CD4-positive, alpha-beta T cell (primary cell): ENCODE measurements at places on chromosomes 7 and 10.
A peak's percentile ranks its signal among the peaks of the same experiment; 100 is the strongest.

DNA sequence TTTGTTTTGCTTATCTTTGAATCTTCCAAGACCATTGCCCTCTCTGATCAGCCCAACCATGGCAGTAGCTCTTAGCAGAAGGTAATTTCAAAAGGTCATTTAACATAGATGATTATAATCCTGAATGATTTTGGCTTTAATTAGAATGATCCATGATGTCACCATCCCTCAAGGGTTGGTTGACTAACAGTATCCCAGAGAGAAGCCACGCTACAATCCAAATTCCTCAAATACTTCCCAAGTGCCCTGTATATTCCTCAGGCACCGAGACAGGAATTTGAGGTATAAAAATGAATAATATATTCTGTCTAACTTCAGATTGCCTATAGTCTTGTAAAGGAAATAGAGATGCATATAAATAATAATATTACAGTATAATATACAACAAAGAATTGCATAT is 42.1 kb upstream of the TMEM196 start:
- H3K4me1 ChIP-seq = no peaks in the 10 kb centered on the region
- H3K27me3 ChIP-seq = no peaks in the 10 kb centered on the region
- no peak overlapping the region for H3K4me3 ChIP-seq
- no peak for DNase-seq

DNA sequence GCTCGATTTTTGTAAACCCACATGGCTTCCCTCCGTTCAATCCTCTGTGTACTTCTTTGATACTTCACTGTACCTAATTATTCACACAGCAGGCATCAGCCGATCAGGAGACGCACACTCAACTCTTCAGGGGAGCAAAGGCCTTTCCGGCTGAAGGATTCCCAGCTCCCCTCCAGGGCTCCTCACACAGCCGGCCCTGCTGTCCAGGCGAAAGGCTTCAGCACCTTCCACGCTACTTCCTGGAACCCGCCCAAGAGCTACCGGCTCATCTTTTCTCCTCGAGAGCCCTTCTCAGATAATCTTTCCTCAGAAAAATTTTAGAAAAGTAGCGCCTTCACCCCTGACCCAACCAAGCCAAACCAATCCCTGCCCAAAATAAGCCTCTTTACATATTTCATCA is 270.4 kb downstream of the ZMYND11 start:
- no peaks in the 10 kb centered on the region for H3K4me1 ChIP-seq
- H3K36me3 ChIP-seq = no peaks in the 10 kb centered on the region
- no peak overlapping the region for H3K27ac ChIP-seq
- no peak for DNase-seq

DNA sequence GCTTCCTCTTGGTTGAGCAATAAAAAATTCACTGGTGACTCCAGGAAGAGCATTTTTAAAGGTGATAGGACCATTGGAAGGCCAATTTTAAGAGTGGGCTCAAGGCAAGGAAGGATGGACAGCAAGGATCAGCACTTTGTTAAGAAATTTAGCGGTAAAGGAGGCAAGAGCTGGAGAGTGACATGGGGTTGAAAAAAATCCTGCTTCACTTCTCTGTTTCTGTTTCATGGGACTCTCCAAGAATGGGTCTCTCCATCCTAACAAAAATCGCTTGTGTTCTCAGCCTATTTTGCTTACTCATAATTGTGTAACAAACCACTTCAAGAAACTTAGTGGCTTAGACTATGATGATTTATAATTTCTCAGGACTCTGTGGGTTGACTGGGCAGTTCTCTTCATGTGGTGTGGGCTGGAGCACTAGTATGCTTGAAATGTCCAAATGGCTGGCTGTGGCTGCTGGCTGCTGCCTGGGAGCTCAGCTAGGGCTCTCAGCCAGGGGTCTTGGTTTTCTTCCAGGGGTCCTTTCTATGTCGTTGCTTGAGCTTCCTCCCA is 59.8 kb upstream of the ZNRF2 start:
- H3K27ac ChIP-seq = no peak overlapping the region
- H3K27me3 ChIP-seq = no peaks in the 10 kb centered on the region
- no peaks in the 10 kb centered on the region for H3K36me3 ChIP-seq
- no peak overlapping the region for H3K4me3 ChIP-seq
- peak; percentile 27 for DNase-seq

GRCh38 chr10:71068861-71069271 is 143.5 kb upstream of the UNC5B start:
- no peak overlapping the region for H3K4me3 ChIP-seq
- DNase-seq = no peak
- no peaks in the 10 kb centered on the region for H3K27me3 ChIP-seq
- H3K36me3 ChIP-seq = no peaks in the 10 kb centered on the region
- no peaks in the 10 kb centered on the region for H3K4me1 ChIP-seq

DNA sequence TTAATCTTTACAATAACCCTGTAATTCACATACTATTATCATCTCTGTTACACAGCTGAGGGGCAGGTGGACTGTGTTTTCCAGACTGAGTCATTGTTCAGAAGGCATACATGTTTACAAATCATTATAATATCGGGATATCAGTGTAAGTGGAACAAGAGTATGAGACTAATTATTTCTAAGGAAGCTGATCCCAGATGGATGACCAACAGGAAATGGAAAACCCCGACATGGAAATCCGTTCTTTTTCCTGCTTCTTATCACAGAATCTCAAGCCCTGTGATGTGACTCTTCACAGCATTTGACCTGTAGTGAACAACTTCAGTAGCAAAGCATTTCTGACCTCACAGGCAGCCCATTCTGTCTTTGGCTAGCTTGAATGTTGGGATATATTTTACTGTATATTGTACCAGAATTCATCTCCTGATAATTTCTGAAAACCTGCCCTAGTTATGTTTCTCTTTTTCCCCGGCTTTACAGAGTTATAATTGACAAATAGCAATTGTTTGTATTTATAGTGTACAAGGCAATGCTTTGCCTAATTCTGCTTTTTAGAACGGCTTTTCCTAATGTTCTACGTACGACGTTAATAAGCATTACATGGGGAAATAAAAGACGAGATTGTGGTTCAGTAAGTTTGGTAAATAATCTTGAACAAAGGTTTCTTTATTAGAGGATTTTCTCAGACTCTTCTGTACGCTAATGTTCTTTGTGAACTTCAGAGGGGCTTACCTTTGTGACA is 78.6 kb upstream of the SYPL1 start:
- H3K27ac ChIP-seq = no peak overlapping the region
- H3K4me3 ChIP-seq = no peak overlapping the region
- no peaks in the 10 kb centered on the region for H3K36me3 ChIP-seq
- H3K27me3 ChIP-seq = no peaks in the 10 kb centered on the region
- no peak for DNase-seq

- peak; percentile 61 for DNase-seq
- peaks cover 56% of the 10 kb centered on the region for H3K4me1 ChIP-seq
- peak overlapping the region; percentile 34 for H3K27ac ChIP-seq
- H3K4me3 ChIP-seq = no peak overlapping the region
- H3K36me3 ChIP-seq = no peaks in the 10 kb centered on the region
Measured at GRCh38 chr7:50204581-50204980, 99.9 kb upstream of the IKZF1 start.

DNA sequence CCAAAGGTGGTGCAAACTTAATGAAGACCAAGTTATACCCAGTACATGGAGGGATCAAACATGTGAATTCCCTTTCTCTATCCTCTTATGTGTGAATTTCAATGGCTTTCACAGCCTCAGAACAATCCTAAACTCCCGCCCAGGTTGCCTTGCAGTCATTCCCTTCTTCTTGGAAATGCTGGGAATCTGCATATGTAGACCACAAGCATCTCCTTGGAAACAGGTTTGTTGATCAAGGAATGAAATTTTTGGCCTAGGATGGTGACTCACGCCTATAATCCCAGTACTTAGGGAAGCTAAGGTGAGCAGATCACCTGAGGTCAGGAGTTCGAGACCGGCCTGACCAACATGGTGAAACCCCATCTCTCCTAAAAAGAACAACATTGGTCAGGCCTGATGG is 77.8 kb upstream of the ABI1 start:
- no peaks in the 10 kb centered on the region for H3K27me3 ChIP-seq
- H3K27ac ChIP-seq = no peak overlapping the region
- H3K4me1 ChIP-seq = no peaks in the 10 kb centered on the region
- H3K4me3 ChIP-seq = no peak overlapping the region

DNA sequence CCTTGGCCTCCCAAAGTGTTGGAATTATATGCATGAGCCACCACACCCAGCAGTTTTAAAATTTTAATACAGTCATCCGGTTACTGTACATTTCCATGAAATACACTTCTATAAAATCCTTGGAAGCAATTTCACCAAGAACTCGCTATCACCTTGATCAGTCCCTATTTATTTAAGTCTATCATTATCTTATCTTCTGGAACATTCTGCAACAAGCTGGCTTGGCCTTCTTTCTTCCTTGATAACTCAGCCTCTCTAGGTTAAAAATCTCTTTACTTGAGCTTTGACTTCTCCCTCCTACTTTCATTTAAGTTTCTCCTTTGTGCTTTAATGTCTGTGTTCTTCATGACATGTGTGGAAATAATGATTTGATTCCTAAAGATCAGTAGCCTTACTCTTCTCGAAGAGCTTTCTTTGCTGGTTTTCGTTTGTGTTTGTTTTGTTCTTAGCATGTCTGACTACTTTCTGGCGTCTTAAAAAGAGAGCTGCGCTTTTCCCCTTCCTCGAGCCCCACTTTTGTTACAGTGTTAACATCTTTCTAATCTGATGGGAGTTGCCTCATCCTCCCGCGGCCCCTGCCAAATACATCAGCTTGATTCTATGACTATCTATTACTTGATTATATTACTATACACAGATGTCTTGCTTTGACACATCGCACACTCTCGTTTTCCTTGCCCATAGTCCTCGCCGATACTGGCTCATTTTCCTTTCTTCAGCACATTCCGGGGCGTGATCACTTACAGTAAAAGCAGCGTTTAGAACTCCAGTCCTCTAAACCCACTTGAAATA is 11.1 kb upstream of the CALML5 start:
- no peak overlapping the region for H3K27ac ChIP-seq
- DNase-seq = no peak
- no peak overlapping the region for H3K4me3 ChIP-seq

GRCh38 chr10:128868481-128868880 is 598.6 kb upstream of the MGMT start:
- H3K36me3 ChIP-seq = no peaks in the 10 kb centered on the region
- no peak for DNase-seq
- no peak overlapping the region for H3K27ac ChIP-seq

DNA sequence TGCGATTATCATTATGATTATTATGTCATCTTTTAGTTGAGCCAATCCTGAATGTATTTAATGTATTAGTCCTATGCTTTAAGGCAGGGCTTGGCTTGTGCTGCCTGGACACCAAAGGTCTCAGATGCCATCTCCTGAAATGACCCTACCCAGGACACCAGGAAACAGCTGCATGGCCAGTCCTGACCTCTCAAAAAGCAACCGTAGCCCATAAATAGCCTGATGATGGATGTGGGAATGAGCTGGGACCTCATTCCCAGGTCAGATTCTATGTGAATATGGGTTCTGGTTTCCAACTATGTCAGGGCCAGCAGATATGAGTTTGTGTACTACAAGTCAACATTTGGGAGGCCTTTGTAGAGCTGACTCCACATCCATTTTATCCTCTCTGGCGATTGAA is 438.4 kb downstream of the NRG3 start:
- no peak overlapping the region for H3K4me3 ChIP-seq
- DNase-seq = no peak
- H3K4me1 ChIP-seq = no peaks in the 10 kb centered on the region
- H3K27me3 ChIP-seq = no peaks in the 10 kb centered on the region
- H3K36me3 ChIP-seq = no peaks in the 10 kb centered on the region
- H3K27ac ChIP-seq = no peak overlapping the region

DNA sequence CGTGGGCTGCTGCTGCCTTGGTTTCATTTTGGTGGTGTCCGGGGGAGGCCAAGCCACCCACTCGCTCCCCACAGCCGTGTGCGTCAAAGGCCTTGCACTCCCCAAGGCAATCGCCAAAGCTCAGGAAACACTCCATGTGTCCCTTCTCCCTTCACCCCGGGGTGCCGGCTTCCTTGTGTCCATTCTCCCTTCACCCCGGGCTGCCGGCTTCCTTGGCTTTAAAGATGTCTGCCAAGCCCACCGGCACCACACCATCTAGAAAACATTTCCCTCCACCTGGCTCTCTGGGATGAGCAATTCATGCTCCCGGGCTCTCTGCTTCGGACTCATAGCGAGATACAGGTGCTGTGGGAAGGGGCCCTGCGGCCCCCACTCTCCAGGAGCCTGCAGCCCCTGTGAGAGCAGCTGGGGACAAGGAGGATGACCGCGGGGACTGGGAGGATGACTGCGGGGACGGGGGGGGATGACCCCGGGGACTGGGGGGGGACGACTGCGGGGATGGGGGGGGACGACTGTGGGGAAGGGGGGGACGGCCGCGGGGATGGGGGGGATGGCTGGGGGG is 322.1 kb downstream of the DNAJB6 start:
- H3K4me3 ChIP-seq = no peak overlapping the region
- DNase-seq = no peak
- peaks cover 8% of the 10 kb centered on the region for H3K4me1 ChIP-seq
- no peaks in the 10 kb centered on the region for H3K27me3 ChIP-seq
- H3K36me3 ChIP-seq = no peaks in the 10 kb centered on the region

DNA sequence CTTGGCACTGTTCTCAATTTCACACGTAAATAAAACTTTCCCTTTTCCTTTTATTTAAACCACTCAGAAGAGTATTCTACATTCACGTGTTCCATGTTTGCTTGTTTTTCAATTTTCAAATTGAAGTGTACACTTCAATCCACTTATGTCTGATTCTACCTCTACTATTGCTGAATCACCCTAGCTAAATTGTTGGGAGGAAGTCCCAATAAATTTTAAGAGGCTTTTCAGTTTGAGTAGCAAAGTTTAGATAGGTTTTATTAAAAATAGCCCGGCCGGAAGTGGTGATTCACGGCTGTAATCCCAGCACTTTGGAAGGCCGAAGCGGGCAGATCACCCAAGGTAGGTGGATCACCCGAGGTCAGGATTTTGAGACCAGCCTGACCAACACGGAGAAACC is 1414.7 kb upstream of the CELF2 start:
- no peak for DNase-seq
- no peaks in the 10 kb centered on the region for H3K27me3 ChIP-seq
- H3K36me3 ChIP-seq = no peaks in the 10 kb centered on the region

DNA sequence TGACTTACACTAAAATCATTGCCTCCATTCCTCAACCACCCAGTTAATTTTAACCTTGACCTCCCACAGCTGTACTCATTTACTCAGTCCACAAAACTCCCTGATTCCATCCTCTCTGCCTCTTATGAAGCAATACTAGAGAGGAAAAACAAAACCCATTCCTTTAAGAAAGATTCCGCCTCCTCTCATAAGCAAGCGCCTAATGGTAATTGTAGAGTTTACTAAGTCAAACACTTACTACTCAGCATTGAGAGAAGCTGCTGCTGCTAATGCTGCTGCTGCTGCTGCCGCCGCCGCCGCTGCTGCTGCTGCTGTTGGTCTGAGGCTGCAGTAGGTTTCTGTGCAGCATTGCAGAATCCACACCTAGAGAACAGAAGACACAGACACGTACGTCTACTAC is 2.1 kb upstream of the ADD3 start:
- peaks cover 13% of the 10 kb centered on the region for H3K4me1 ChIP-seq
- H3K27ac ChIP-seq = no peak overlapping the region
- H3K36me3 ChIP-seq = no peaks in the 10 kb centered on the region
- H3K27me3 ChIP-seq = no peaks in the 10 kb centered on the region
- no peak overlapping the region for H3K4me3 ChIP-seq

GRCh38 chr7:16609842-16610450 is 35.6 kb downstream of the ANKMY2 start:
- no peak overlapping the region for H3K27ac ChIP-seq
- H3K27me3 ChIP-seq = no peaks in the 10 kb centered on the region
- no peaks in the 10 kb centered on the region for H3K4me1 ChIP-seq
- no peak for DNase-seq
- peaks cover 30% of the 10 kb centered on the region for H3K36me3 ChIP-seq
- H3K4me3 ChIP-seq = no peak overlapping the region
